CD4-positive, alpha-beta T cell treated with Interleukin-12 subunit alpha and Interleukin-12 subunit beta, for 1 hour (primary cell): ENCODE measurements at places on chromosomes 1 and 21.
A peak's percentile ranks its signal among the peaks of the same experiment; 100 is the strongest.

- peak; percentile 37 for DNase-seq
Measured at GRCh38 chr21:34603002-34603709, 11.8 kb downstream of the RCAN1 start.

DNA sequence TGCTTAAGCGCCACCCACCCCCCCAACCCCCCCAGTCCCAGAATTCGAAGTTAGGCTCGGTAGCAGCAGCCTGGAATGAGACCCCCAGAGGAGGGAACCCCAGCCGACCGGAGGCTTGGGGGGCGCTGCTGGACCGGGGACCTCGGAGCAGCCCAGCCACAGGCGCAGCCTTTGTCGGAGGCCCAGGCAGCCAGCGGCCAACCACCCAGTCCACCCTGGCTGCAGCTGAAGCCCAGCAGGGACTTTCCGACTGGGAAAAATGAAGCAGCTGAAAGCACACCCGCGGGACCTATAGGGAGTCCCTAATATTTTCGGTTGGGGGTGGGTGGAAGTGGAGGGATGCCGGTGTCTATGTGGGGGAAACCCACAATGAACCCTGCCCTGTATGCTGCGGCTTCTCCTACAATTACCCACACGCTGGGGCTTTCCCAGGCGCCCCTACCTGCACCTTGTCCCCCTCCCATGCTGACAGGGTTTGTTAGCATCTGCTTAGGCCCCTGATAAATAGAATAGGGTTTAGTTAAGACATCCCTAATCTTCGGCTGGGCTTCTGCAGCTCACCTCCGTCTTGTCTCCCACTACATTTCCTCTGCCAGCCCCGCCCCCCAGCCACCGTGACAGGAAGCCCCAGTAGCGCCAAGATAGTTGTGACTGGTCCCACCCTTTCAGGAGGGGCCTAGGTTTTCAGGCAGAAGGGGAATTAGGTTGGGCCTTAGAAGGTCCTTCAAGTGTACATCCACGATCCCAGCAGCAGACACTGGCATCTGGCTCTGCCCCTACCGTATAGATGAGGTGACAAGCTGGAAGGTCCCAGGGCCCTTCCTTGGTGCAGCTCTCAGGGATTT, 838 bp downstream of the CCDC28B start:
- peak; percentile 84 for DNase-seq

DNA sequence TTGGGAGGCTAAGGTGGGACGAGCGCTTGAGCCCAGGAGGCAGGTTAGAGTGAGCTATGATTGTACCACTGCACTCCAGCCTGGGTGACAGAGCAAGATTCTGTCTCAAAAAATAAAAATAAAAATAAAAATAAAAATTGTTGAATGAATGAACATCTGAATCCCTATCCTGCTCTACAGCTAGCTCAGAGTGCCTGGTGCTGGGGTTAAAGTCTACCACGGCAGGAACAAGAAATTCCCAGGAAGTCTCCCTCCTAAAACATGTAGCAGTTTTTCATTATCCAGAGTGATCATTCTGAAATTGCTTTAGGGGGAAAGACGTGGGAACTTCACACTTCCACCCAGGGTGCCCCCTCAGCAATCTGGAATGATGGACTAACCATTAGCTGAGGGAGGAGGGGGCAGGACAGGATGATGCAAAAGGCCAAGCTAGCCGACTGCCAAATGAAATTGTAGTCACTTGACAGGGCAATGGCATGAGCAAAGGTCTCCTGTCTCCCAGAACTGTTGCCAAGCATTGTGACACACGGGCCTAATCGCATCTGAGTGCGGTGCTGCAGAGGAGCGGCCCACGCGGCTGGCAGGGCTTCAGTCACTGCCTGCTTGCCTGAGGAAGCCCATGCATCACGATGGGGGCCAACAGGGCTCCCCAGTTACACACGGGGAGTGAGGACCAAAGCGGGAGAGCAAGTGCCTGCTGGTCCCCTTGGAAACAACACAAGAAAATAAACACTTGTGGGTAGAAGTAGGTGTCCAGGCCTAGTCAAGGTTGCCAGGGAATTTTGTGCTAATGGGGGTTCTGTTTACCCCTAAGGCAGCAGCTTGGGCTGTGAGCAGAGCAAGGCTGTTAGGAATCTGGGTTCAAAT, 85.7 kb downstream of the NENF start:
- no peak for DNase-seq

DNA sequence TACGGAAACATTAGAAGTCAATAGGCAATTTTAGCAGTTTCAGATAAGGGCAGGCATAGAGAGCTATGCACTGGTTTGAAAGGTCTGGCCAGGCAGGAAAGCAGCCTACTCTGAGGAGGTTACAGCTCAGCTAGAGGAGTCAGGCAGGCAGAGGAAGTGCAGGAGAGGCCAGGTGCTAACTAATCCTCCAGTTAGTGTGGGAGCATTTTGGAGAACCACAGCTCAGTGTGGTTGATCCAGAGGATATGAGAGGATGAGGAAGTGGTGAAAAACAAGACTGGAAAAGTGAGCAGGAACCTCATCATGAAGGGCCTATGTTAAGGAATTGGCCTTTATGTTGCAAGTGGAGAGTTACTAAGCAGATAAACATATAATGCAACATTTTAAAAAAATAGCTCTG, 282.4 kb upstream of the SGIP1 start:
- no peak for DNase-seq

DNA sequence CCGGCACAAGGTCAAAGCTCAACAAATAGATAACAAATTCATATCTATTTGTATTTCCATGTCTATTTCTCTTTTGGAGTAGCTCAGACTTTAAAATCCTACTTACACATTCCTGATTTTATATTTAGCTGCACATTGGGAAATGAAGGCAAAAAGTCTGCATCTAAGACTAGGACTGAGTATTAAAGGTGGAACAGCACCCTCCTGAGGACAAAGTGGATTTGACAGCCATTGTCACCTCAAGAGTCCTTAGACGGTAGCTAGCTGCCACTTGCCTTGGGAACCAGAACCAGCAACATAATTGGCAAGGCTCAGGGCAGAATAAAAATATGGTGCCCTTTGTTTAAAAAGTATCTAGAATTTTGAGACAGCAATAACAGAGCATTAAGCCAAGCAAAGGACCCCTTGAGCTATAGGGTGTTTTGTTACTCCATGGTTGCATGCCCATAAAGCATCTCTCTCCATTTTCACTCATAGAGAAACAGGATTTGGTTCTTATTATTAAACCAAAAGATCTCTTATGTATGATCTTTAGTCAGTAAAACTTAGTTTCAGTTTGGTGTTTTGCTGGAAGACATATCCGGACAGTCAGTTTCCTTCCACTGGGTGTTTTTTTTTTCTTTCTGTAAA, 30.0 kb upstream of the SGIP1 start:
- peak; percentile 5 for DNase-seq

DNA sequence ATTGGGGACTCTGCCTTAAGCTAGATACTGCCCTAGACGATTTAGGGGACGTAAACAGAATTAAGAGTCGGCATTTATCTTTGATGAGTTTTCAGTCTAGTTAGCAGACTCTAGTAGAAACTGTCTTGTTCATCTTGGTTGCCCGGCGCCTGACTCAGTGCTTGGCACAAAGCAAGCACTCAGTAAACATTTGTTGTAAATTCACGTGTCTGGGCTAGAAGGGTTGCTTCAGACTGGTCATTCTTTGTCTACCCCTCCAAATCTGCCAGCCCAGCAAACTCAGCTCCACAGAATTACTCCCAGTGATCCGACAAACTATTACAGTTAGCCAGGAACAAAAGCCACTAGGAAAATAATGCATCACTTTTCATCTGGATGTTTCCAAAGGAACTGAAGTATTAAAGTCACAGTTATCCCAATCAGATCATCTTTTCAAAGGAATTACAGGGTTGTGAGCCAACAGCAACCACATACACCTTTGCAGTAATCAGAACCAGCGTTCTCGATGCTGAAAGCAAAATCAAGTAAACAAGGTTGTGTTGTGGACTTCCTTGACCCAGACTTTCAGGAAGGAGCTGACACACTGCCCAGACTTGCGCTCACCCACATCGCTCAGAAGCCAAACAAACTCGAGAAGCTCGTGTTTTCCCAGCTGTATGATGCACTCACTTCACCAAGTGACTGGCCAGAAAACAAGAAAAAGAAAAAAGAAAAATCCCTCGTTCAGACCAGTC, 66.5 kb upstream of the GADD45A start:
- DNase-seq = no peak

DNA sequence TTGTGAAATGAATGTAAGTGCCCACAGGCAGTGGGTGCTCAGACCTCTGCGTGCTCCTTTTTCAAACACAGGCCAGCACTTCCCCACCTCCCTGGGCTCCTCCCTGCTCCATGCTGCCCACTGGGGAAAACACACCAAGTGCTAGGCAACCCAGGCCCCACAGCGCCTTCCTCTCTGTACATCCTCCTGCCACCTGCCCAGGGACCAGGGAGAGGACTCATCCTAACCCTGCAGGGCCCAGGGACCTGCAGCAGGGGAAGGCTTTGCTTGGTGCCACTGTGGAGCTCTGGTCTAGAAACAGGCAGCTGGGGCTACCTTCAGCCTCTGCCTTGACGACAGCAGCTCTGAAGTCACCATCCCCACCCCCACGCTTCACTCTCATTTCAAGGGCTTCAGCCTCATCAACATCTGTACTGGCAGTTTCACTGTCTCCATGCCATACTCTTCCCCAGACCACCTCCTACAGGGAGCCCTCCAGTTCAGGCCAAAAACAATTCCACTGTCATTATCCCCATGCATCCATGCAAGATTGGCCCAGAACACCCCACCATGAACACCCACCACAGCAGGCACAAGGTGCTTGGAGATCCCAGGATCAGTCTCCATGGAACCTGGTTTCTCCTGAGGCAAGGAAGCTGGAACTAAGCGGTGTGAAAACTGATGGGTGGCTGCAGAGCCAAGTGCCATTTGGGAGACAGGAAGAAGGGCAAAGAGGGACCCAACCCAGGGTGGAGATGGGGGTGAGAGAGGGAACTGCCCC, 1.1 kb downstream of the IGSF8 start:
- no peak for DNase-seq

GRCh38 chr1:228850141-228851100, 115.1 kb downstream of the RHOU start:
- DNase-seq = no peak

GRCh38 chr1:50265790-50266314, 157.1 kb downstream of the ELAVL4 start:
- DNase-seq = no peak

DNA sequence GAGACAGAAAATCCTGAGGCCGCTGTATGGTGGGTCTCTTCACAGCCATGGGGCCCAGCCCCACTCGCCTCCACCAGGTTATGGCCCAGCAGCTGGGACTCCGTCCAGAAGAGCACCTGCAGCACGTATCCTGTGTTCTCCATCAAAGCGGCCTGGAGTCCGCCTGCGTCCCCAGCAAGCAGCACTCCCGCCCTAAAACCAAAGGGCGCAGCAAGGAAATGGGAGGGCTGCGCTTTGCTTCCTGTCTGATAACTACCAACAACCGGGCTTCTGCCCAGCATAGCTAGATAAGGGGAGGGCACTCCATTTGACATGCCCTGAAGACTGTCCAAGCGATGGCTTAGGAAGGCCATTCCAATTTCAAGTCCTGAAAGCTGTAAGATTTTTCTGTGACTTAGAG, 119.9 kb downstream of the KCNJ15 start:
- no peak for DNase-seq

DNA sequence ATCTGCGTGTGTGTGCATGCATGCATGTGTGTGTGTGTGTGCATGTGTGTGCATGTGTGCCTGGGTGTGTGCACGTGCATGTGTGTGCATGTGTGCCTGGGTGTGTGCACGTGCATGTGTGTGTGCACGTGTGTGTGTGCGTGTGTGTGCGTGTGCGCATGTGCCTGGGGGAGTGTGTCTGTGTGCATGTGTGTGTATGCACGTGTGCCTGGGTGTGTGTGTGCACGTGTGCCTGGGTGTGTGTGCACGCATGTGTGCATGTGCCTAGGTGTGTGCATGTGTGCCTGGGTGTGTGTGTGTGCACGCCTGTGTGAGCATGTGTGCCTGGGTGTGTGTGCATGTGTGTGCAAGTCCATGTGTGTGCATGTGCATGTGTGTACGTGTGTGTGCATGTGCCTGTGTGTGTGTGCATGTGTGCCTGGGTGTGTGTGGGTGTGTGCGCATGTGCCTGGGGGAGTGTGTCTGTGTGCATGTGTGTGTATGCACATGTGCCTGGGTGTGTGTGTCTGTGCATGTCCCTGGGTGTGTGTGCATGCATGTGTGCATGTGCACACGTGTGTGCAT, 29.3 kb upstream of the COL6A2 start:
- DNase-seq = no peak

- no peak for DNase-seq
Measured at GRCh38 chr1:30423570-30423969, 299.8 kb downstream of the MATN1 start.

DNA sequence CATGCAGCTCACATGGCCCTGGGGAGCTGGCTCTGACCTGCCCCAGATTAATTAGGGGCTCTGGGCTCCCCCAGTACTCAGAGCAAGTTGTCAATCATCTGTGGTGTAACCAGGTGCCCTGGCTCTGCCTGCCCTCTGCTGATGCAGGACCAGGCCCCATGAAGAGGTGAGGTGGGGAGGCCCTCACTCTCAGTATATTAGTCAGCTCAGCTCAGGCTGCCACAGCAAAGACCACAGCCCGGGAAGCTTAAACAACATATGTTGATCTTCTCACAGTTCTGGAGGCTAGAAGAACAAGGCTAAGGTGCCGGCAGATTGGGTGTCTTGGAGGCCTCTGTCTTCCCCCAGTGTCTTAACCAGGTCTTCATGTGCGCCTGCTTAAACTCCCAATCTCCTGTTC, 66.5 kb downstream of the FCRL5 start:
- DNase-seq = no peak

DNA sequence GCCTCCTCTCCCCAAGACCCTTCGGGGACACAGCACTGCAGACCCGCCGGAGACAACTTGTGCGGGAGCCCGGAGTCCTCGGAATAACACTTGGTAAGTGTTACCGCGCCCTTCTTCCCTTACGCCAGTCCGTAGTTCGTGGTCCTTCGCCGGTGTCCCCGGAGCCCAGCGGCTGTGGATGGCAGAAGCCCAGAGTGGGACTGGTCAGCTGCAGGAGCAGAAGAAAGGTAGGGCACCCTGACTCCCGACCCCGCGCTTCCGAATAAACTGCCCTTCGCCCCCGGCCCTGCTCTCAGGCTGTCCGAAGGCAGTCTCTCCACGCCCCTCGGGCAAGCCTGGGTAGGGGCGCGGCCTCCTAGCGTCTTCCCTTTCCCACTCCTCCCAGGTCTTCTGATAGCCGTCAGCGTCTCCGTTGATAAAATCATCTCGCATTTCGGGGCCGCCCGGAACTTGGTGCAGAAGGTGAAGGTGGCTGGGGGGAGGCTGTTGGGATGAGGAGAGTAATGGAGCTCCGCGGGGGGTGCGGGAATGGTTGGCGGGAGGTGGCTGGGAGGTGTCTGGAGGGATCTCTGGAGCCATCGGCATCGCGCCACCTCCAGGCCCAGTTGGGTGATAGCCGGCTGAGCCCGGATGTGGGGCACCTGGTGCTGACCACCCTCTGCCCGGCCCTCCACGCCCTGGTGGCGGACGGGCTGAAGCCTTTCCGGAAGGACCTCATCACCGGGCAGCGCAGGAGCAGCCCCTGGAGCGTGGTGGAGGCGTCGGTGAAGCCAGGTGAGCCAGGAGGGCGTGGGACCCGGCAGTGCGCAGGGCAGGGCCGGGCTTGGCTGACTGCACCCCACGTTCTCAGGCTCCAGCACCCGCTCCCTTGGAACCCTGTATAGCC, 4.3 kb downstream of the RUSC1 start:
- DNase-seq = no peak

GRCh38 chr1:45867697-45868348, 64.4 kb downstream of the MAST2 start:
- no peak for DNase-seq
